Sciatic nerve (tissue), 2 donors: ENCODE measurements at places on chromosomes 6 and 20.

GRCh38 chr20:58702859-58703648 is 10.5 kb downstream of the NPEPL1 start:
- DNase-seq: peak; percentile 35

DNA sequence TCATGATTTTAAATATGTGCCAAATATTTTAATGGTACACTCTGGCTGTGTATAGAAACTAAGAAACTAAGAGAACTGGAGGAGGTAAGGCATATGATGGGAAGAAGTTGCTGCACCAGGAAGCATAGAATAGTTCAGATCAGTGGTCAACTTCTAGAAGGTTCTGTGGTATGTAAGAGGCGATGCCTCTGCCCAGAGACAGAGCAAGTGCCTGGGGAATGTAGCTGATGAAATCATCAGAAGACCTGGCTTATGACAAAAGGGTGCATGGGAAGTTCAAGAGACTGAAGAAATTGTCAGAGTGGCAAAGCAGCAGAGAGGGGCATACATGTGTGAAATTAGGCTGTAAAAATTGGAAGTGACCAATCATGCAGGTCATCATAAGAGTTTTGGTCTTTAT is 580.8 kb downstream of the BMP2 start:
- no peak for DNase-seq

- no peak for DNase-seq
These were observed 84.5 kb downstream of the CHD6 start for GRCh38 chr20:41533537-41534136.

- no peak for DNase-seq
These were observed 467.4 kb upstream of the PLCB4 start for GRCh38 chr20:8601542-8601912.

- no peak for DNase-seq
These were observed 6.4 kb downstream of the EDN1 start for GRCh38 chr6:12296604-12297003.

DNA sequence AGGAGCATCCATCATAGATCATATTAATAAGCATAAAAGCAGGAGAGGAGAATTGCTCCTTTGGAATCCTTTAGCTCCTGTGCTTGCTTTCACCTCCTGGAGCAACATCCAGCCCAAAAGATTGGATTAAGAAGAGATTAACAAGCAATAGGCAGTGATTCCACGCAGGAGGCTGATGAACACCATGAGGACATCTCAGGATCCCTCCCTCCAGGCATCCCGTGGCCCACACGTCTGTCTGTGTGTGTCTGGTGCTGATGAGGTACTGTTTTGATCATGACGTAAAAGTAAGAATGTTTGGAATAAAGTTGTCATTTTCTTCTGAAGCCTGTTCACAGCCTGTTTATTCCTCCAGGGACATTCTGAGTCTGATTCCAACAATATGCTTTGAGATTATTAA is 185.5 kb upstream of the MYLIP start:
- DNase-seq: no peak

DNA sequence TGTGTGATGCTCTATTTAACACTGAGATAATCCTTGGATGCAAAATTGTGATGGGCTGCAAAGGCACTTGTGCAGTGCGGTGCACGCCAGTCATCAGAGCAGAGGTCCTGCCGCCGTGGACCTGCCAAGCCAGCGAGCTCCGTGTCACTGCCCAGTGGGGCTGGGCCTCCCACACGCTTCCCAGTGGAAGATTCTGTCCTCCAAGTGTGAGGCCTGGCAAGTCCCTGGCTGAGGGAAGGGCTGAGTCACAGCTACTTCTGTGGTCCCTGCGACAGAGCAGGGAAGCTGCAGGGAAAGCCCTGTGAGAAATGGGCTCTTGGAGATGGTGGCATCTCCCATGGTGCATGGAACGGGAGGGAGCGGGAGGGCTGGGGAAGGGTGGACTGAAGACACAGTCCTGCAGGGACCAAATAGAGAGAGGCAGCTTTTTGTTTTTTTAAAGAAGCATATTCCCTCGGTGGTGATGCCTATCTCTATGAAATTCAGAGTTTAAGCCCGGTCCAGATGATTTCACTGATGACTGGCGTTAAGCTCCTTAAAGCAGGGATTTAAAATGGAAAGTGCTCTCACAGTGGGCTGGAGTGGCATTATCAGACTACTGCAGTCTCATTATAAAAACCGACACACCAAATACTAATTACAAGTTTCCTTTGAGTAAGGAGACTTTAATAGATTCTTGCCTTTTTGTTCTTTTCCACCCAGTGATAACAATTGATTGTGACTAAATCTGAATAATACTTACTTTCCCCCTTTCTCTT is 413.7 kb downstream of the QKI start:
- no peak for DNase-seq

- no peak for DNase-seq
These were observed at the start of gene MCHR2 for GRCh38 chr6:99993533-99994251. TSS of gene MCHR2 (minus strand) at chr6:99994223. CDS start at chr6:99956147, 38,076 bp downstream.

GRCh38 chr6:67640484-67640883 is 994.6 kb upstream of the ADGRB3 start:
- DNase-seq: no peak

DNA sequence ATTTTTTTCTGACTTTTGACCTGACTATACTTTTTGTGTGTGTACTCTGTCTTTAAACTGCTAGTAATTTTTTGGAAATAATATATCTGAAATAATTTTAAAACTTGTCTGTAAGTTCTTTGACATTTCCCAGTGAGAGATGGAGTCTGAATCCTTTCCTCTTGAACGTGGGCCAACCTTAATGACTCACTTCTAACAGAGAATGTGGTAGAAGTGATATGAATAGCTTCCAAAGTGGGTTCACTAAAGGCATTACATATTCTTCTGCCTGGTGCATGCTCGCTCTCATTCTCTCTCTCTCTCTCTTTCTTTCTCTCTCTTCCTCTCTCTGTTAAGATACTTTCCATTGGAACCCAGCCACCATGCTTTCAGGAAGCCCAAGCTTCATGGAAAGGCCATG is 108.7 kb upstream of the FERMT1 start:
- DNase-seq: no peak

- DNase-seq: no peak
These were observed 191.0 kb downstream of the UNC5CL start for GRCh38 chr6:40848038-40848437.

- DNase-seq: no peak
These were observed 71.4 kb downstream of the CARMIL1 start for GRCh38 chr6:25350573-25350972.

- no peak for DNase-seq
These were observed 109.4 kb downstream of the ATXN1 start for GRCh38 chr6:16651871-16652270.

DNA sequence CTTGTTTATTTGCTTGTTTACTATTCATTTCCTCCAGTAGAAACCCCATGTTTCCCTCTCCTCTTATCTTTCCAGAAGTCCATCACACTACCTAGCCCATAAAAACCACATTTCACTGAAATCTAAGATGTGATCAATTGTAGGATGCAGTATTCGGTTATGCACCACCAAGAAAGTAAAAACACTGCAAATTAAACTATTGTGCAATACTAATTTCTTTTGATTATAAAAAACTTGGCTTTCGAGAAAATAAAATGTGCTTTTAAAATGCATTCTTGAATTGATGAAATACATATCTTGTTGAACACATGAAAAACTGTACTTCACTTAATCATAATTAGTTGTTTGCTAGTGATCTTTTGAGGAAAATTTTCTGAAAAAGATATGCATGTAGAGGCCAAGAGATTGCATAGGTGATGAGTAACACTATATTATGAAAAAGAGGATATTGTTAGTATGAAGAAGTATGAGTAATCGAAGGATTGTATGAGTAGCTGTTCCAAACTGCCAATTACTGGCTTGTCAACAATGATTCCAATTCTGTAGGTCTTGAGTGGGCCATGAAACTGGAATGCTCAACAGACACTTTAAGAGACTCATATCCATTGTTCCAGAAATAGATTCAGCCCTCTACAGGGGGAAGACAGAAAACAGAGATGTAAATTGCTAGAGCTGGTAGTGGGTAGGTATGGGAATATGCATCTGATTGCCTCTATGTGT is 79.7 kb downstream of the RNF217 start:
- no peak for DNase-seq

- DNase-seq: no peak
These were observed 88.4 kb downstream of the SULF2 start for GRCh38 chr20:47696856-47697255.

GRCh38 chr6:39320363-39320984 is 2.0 kb downstream of the KCNK16 start:
- DNase-seq: no peak

GRCh38 chr6:44264154-44265006 is 971 bp downstream of the NFKBIE start:
- DNase-seq: no peak

DNA sequence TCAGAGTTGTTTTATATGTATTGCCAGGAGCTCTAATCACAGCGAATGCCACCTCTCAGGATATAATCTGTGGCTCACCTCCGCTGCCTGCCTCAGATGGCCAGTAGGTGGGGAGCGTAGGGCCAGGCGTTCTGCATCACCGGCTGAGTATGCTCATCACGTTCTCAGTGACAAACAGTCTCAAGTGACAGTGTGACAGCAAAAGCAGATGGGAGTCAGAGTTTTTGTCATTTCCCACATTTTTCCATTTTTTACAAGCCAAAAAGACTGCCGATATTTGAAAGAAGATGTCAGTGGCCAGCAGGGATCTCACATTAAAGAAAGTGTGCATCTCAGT is 208.7 kb downstream of the ALDH8A1 start:
- DNase-seq: no peak

DNA sequence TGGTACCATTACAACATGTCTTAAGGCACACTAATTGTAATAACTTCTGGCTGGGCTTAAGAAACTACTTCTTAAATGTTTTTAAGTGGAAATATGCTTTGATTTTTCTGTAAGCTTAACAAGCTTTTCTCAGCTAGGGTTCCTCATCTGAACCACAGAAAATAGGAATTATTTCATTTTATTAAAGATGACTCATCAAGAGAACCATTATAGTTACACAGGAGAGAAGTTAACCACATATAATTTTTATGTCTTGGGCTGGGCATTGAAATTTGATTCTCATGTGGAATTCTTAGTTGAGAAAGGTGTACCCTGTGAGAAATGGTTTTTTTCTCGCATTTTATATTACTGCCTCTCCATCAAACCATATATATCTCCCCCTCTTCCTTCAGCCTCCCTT is 75.1 kb downstream of the QKI start:
- no peak for DNase-seq

DNA sequence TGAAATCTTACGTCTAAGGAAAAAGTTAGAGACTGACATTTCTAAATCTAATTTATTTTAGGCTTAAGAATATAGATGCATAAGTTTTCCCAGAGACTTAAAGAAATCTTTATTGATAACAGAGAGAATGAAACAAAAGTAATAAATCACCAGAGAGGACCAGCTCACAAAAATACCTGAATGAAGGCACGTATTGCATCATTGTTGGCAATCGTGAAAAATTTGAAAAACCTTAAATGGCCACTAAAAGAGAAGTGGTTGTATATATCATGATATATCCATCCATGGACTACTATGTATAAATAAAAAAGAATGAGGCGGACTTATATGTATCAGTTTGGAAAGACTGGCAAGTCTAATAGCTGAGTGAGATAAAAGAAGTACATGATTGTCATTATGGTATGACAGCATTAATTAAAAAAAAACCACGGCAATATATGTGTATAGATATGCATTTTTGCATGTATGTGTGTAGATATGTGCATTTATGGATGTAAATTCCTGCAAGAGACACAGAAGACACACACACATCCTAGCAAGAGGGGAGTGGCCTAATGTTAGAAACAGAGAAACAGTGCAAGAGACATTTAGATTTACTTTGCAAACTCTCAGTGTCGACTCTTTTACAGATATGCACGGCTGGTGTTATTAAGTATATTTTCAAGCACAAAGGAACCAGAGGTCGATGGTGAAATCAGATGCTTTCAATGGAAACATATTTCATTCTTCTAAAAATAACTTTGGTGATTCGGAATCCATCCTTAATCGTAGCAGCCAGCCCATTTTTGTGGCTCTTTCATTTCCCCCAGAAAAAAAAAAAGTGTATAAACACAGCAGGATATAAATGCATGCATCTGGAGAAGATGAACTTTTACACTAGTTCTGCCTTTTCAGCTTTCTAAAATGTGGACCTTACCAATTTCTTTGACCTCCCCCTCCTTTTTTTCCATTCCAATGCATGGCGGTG is 156.1 kb upstream of the SALL4 start:
- DNase-seq: no peak

GRCh38 chr20:62937268-62938104 is 461 bp upstream of the GID8 start:
- peak; percentile 99 for DNase-seq

- no peak for DNase-seq
These were observed 24.5 kb downstream of the CST8 start for GRCh38 chr20:23515250-23515939.

DNA sequence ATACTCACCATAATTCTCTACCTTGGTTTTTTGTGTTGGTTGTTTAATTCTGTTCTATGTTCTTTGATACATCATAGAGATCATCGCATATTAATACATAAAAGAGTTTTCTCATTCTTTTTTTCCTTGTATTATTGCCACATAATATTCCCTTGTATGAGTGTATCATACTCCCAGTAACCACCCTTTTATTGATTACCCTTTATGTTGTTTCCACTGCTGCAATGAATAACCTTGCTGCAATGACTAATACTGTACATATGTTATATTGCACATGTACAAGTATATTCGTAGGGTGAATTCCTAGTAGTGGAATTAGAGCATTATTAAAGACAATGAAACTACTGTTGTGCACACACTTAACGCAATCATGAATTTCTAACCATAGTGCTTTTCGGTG is 9.1 kb upstream of the SF3B5 start:
- DNase-seq: no peak

- DNase-seq: peak; percentile 60
These were observed 70.8 kb upstream of the AHI1 start for GRCh38 chr6:135568379-135568778.

DNA sequence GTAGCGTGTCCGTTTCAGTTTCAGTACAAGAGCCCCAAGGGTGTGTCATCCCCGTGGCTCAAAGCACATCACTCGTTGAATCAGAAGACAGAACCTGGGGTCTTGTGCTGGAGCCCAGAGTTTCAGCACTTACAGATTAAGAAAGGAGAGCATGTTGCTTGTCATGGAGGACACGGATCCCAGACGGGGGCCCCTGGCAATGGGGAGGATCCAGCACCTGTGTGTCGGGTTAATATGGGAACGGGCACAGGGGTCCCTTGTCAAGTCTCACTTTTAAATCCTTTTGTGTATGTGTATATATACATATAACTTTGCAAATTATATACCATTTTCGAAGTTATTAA is 23.4 kb downstream of the THBS2 start:
- peak; percentile 37 for DNase-seq

DNA sequence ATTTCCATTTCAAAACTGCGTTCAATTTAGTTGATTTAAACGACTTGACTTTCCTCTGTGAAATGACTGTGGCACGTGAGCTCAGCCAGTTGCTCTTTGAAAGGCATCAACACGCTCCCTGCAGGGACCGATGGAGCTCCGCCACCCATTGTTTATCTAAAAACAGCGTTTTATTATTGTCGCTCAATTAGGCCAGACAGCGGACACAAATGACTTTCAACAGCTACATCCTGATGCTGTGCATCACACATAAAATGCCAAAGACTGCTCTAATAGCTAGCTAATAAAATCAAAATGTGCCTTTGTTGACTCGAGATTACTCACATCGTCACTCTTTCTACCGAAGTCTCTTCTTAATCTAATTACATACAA is 332.5 kb downstream of the CD83 start:
- DNase-seq: no peak

GRCh38 chr6:135268740-135269139 is 87.6 kb downstream of the MYB start:
- no peak for DNase-seq
